ENCODE measurements at places on chromosomes 2 and 18.

DNA sequence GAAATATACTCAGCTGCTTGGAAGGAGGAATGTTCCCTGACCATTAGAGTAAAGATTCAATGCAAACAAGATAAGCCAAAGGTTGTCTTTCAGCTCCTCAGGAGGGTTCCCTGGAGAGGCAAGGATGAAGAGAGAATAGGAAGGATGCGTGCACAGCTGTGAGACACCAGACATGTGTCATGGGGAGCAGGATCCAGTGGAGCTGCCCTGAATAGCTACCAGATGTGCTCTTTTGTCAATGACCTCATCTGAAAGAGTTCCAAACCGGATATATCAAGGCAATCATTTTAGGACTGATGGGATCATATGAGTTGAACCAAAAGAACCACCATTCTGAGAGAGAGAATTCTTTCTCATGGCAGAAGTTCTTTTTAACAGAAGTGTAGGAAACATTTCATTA, 490.6 kb downstream of the IRS1 start:
- DNase-seq = no peak

DNA sequence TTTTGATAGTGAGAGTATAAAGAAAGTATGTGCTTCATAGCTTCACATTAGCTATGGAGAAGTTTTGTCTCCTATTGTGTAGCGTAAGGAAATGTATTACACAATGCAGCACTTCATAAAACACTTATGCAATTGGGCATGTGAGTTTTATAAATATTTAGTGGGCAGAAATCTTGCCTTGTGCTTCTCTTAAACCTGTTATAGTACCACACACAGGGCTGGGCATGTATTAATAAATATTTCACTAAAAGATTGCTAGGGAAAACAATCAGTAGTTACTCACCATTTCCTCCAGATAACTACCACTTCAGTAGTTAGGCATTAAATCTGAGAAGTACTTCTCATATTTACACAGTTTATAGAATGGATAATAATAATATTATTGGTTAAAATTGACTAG, 1080.8 kb upstream of the PIK3C3 start:
- no peak for DNase-seq

- DNase-seq = no peak
Measured at GRCh38 chr18:70197026-70197425, 8.5 kb downstream of the RTTN start.

- no peak for DNase-seq
Measured at GRCh38 chr2:237627441-237628246, at the start of gene LRRFIP1. TSS of gene LRRFIP1 (plus strand) at chr2:237627587. CDS start at chr2:237627645, 58 bp downstream.

- DNase-seq = no peak
Measured at GRCh38 chr2:20242727-20243377, 17.9 kb upstream of the SDC1 start.

GRCh38 chr2:101704816-101705578, 7.5 kb downstream of the MAP4K4 start:
- DNase-seq = no peak

GRCh38 chr2:197293252-197294007, 17.1 kb downstream of the ANKRD44 start:
- no peak for DNase-seq

Measured in stimulated activated CD8-positive, alpha-beta memory T cell treated with anti-CD3 and anti-CD28 coated beads, Interleukin-2, amount 100 ng/mL, for 48 hours (primary cell).